ENCODE measurements at places on chromosomes 4 and X. TPM values are rescaled to one million over a fixed set of nuclear protein-coding genes. Genes with fewer than 3 reads are reported as not detected.

GRCh38 chrX:105063743-105064142 is 156.8 kb downstream of the TEX13A start:
- H3K4me1 ChIP-seq, result no peaks in the 10 kb centered on the region
- H3K27ac ChIP-seq, result no peak overlapping the region
- no peaks in the 10 kb centered on the region for H3K36me3 ChIP-seq
- no peaks in the 10 kb centered on the region for H3K27me3 ChIP-seq
- DNase-seq, result no peak

DNA sequence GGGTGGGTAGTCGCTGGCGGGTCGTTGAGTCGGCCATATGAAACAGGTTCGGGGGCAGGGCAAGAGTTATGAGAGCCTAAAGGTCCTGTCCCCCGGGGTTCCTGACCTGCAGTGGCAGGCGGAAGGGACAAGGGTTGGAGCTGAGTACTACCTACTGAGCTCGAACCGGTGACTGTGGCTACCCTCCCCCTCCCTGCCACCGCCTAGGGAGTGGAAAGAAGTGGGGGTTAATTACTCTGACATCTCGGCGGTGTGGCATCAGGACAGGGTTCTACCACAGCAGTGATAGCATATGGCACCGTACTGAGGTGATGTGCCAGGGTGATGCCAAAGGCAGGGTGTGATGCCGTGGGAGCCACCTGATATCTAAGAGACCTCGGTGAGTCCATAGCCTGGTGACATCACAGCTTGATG is 307 bp downstream of the ATG4A start:
- no peaks in the 10 kb centered on the region for H3K36me3 ChIP-seq
- no peaks in the 10 kb centered on the region for H3K27me3 ChIP-seq
- no peaks in the 10 kb centered on the region for H3K4me1 ChIP-seq
- peak overlapping the region; percentile 80 for H3K27ac ChIP-seq
- H3K4me3 ChIP-seq, result peak overlapping the region; percentile 67

The RUFY3 gene
- 18.4 TPM for total RNA-seq

DNA sequence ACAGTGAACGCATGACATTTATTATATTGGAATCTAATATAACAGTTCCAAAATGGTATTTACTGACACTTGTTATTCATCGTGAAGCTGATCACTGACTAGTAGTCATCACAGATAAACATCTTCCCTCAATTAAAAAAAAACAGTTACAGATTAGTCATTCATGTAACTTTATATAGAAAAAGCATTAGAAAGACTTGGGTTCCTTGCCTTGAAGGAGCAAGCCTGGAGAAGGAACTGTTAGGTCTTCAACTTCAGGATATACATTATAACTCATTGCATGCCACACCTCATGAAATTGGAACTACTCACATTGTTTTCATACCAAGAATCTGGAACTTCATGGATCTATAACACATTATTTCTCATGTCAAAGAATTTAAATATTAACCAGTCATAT is 317.7 kb downstream of the CCSER1 start:
- no peak overlapping the region for H3K4me3 ChIP-seq
- no peak for DNase-seq
- H3K27ac ChIP-seq, result no peak overlapping the region
- H3K36me3 ChIP-seq, result no peaks in the 10 kb centered on the region
- no peaks in the 10 kb centered on the region for H3K4me1 ChIP-seq

- H3K36me3 ChIP-seq, result no peaks in the 10 kb centered on the region
- DNase-seq, result no peak
- no peak overlapping the region for H3K4me3 ChIP-seq
- H3K4me1 ChIP-seq, result peaks cover 26% of the 10 kb centered on the region
- H3K27ac ChIP-seq, result no peak overlapping the region
Measured at GRCh38 chr4:74950200-74950599, 17.3 kb downstream of the PARM1 start.

The GEMIN8 gene
- total RNA-seq, result 10.3 TPM

GRCh38 chrX:69319376-69319775 is 154.1 kb upstream of the PJA1 start:
- H3K4me3 ChIP-seq, result no peak overlapping the region
- H3K27me3 ChIP-seq, result no peaks in the 10 kb centered on the region
- H3K27ac ChIP-seq, result no peak overlapping the region
- no peaks in the 10 kb centered on the region for H3K4me1 ChIP-seq

- H3K4me1 ChIP-seq, result peaks cover 5% of the 10 kb centered on the region
- peak within 1 kb of the TSS; percentile 89 for H3K4me3 ChIP-seq
- DNase-seq, result peak; percentile 91
- H3K27me3 ChIP-seq, result no peaks in the 10 kb centered on the region
- peak within 1 kb of the TSS; percentile 97 for H3K27ac ChIP-seq
Measured at GRCh38 chr4:173529477-173530325, at the start of gene HAND2. TSS of gene HAND2 (minus strand) at chr4:173530229. CDS start at chr4:173529289, 940 bp downstream.

DNA sequence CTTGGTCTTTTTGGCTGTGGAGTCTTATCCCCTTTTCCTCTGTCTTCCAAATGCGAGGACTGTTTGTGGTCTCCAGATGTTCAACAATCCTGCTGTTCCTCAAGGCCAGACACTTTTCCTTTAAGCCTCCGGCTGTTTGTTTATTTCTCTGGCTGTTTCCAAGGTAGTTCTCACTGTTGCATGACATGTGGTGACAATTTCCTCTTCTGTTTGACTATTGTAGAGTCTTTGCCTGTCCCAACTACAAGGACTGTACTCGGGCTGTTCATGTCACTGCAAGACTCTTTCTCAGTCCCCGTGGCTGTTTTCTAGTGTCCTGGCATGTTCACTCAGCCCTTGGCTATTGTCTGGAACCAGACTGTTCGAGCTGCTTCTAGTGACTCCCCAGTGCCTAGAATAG is 50.6 kb downstream of the ZNF157 start:
- no peaks in the 10 kb centered on the region for H3K36me3 ChIP-seq
- no peak for DNase-seq
- no peak overlapping the region for H3K4me3 ChIP-seq
- no peaks in the 10 kb centered on the region for H3K27me3 ChIP-seq
- H3K27ac ChIP-seq, result no peak overlapping the region

The TMEM165 gene
- 30.4 TPM for total RNA-seq

The DRP2 gene
- 0.08 TPM for total RNA-seq

- H3K4me3 ChIP-seq, result no peak overlapping the region
- no peaks in the 10 kb centered on the region for H3K4me1 ChIP-seq
- H3K27me3 ChIP-seq, result no peaks in the 10 kb centered on the region
- no peak for DNase-seq
- H3K27ac ChIP-seq, result no peak overlapping the region
- H3K36me3 ChIP-seq, result no peaks in the 10 kb centered on the region
Measured at GRCh38 chr4:26452565-26453531, 37.4 kb downstream of the CCKAR start.

The AGTR2 gene
- total RNA-seq, result not detected

GRCh38 chr4:140057701-140058100 is 96.3 kb downstream of the MAML3 start:
- H3K27ac ChIP-seq, result no peak overlapping the region
- DNase-seq, result no peak
- no peaks in the 10 kb centered on the region for H3K36me3 ChIP-seq
- H3K27me3 ChIP-seq, result no peaks in the 10 kb centered on the region
- H3K4me3 ChIP-seq, result no peak overlapping the region

- H3K27me3 ChIP-seq, result no peaks in the 10 kb centered on the region
- peaks cover 61% of the 10 kb centered on the region for H3K36me3 ChIP-seq
- DNase-seq, result no peak
- no peak overlapping the region for H3K27ac ChIP-seq
Measured at GRCh38 chr4:169124661-169125060, 114.6 kb upstream of the CBR4 start.

The PPP2R2C gene
- total RNA-seq, result 8.0 TPM

DNA sequence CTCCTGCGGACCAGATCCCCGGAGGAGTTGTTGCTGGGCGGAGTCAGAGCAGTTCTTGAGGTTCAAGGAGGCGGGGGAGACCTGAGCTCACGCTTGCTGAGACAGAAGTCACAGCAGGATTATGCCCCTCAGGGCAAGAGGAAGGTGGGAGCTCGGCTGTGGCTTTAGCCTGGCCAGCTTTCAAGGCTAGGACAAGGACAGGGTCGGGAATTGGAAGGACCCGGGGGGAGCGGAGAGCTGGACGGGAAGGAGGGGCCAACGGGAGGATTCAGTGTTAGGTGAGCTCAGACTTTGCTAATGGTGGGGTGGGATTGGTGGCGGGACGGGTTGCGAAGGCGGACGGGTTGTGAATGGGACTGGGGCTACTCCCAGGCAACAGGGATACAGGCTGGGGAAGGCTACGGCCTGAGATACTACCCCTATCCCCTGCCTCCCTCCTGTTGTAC is at the start of gene RIBC1:
Gene RIBC1 (plus strand): TSS at position 13 of the 446 bp plus-strand sequence. CDS start 3,404 bp downstream, outside the sequence.
- no peak for DNase-seq
- no peaks in the 10 kb centered on the region for H3K27me3 ChIP-seq
- H3K4me1 ChIP-seq, result peaks cover 12% of the 10 kb centered on the region

DNA sequence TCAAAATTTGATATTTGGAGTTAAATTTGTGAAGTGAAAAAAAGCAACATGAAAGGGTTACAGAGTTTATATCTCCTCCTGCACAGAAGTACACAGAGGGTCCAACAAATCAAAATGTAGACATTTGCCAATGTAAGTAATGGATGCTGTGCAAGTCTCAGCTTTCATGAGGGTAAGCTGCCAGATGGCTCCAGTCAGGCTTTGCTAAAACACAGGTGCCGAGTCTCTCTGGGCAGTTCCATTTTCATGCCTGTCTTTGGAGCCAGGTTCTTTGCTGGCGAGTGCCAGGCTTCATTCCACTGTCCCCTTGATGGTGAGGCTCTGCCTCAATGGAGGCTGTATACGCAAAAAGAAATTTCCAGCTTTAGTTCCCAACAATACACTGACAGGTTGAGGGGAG is 27.9 kb downstream of the SLC4A4 start:
- no peaks in the 10 kb centered on the region for H3K27me3 ChIP-seq
- H3K4me1 ChIP-seq, result no peaks in the 10 kb centered on the region
- H3K4me3 ChIP-seq, result no peak overlapping the region
- DNase-seq, result no peak

DNA sequence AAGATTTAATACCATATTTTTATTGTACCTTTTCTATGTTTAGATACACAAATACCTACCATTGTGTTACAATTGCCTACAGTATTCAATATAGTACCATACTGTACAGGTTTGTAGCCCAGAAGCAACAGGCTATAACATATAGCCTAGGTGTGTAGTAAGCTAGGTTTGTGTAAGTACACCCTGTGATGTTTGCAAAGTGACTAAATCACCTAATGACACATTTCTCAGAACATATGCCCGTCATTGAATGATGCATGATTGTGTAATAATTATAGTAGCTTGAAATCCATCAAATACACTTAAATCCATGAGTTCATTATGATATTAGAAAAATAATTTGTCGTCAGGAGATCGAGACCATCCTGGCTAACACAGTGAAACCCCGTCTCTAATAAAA is 30.8 kb downstream of the GAB3 start:
- no peak for DNase-seq
- H3K4me1 ChIP-seq, result no peaks in the 10 kb centered on the region
- peaks cover 7% of the 10 kb centered on the region for H3K36me3 ChIP-seq
- H3K27ac ChIP-seq, result no peak overlapping the region

- no peak overlapping the region for H3K4me3 ChIP-seq
- no peaks in the 10 kb centered on the region for H3K27me3 ChIP-seq
- no peak for DNase-seq
- no peaks in the 10 kb centered on the region for H3K36me3 ChIP-seq
- H3K27ac ChIP-seq, result no peak overlapping the region
- no peaks in the 10 kb centered on the region for H3K4me1 ChIP-seq
Measured at GRCh38 chr4:600166-600565, 24.1 kb upstream of the TMEM271 start.

The UGT2A3 gene
- total RNA-seq, result not detected

The SLITRK4 gene
- total RNA-seq, result 3.1 TPM

The TLL1 gene
- 2.3 TPM for total RNA-seq

The PRR32 gene
- 0.30 TPM for total RNA-seq

- peaks cover 3% of the 10 kb centered on the region for H3K4me1 ChIP-seq
- H3K4me3 ChIP-seq, result no peak overlapping the region
- H3K27me3 ChIP-seq, result no peaks in the 10 kb centered on the region
- no peak for DNase-seq
Measured at GRCh38 chr4:3198906-3199305, 50.1 kb upstream of the MSANTD1 start.

- H3K27me3 ChIP-seq, result no peaks in the 10 kb centered on the region
- H3K4me1 ChIP-seq, result peaks cover 3% of the 10 kb centered on the region
- H3K36me3 ChIP-seq, result no peaks in the 10 kb centered on the region
- peak overlapping the region; percentile 36 for H3K27ac ChIP-seq
- DNase-seq, result peak; percentile 42
Measured at GRCh38 chr4:153538487-153539357, 72.6 kb downstream of the TMEM131L start.

The OPHN1 gene
- total RNA-seq, result 6.7 TPM

- peak overlapping the region; percentile 45 for H3K4me3 ChIP-seq
- peak overlapping the region; percentile 63 for H3K27ac ChIP-seq
- H3K27me3 ChIP-seq, result no peaks in the 10 kb centered on the region
- H3K36me3 ChIP-seq, result no peaks in the 10 kb centered on the region
Measured at GRCh38 chrX:122422547-122422946, 761.5 kb upstream of the GRIA3 start.

DNA sequence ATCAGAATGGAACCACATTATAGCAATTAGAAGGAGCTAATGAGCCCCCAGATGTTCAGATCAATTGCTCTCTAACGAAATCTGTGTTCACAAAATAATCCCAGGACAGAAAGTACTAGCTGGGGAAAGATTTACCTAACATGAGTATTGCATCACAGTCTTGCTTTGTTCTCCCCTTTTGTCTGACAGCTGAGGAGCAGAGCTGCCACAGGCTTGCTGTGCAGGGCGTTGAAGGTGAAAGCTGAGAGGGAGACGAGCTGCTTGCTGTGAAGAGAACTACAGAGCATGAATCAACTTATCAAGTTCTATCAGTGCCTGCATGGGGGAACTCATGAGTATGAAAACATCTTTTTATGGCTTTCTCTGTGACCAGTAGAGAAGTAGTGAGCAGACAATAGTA is 441.2 kb downstream of the CENPC start:
- no peaks in the 10 kb centered on the region for H3K4me1 ChIP-seq
- no peaks in the 10 kb centered on the region for H3K36me3 ChIP-seq
- no peak for DNase-seq
- H3K27me3 ChIP-seq, result no peaks in the 10 kb centered on the region

The GRIA2 gene
- total RNA-seq, result not detected

DNA sequence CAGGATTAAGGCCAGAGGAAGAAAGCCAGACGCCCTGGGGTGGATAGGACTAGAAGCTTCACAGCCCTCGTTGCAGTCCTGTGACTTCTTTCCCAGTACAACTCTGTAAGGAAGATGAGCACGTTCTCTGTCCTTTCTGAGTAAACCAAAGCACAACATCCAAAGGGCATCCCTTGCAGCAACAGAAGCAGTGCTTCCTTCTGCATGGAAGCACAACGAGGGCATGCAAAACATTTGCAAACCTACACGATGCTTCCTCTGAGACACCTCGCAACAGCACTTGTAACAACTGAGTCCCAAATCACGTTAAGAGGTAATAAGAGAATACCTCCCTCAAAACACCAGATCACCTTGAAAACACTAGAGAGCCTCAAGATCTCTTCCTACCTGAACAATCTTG is 335.7 kb upstream of the RASGEF1B start:
- H3K36me3 ChIP-seq, result no peaks in the 10 kb centered on the region
- H3K4me1 ChIP-seq, result no peaks in the 10 kb centered on the region
- no peaks in the 10 kb centered on the region for H3K27me3 ChIP-seq
